Stimulated activated CD4-positive, alpha-beta T cell treated with anti-CD3 and anti-CD28 coated beads, Interleukin-2, amount 100 ng/mL, for 4 hours (primary cell): ENCODE measurements at places on chromosomes 16 and 17.

GRCh38 chr16:4692460-4693295, 684 bp upstream of the NUDT16L1 start:
- DNase-seq: no peak

GRCh38 chr16:46817961-46818360, 13.0 kb downstream of the C16orf87 start:
- no peak for DNase-seq

DNA sequence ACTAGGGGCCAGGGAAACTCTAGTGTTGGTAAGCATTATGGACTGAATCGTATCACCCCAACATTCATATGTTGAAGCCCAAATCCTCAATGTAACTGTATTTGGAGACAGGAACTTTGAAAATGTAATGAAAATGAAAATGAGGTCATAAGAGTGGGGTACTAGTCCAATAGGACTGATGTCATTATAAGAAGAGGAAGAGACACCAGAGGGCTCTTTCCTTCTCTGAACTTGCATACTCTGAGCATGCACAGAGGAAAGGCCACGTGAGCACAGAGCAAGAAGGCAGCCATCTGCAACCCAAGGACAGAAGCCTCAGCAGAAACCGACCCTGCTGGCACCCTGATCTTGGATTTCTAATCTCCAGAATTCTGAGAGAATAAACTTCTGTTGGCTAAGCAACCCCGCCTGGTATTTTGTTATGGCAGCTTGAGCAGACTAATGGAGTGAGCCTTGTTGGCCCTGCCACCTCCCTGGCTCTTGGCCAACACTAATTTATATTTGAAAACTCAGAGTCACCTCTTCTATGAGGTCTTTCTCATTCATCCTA, 273.4 kb downstream of the NTN1 start:
- DNase-seq: no peak

GRCh38 chr17:49361129-49361901, 735 bp downstream of the ZNF652 start:
- peak; percentile 66 for DNase-seq

- DNase-seq: no peak
Observed at GRCh38 chr17:73987845-73988509, 215.5 kb upstream of the RPL38 start.

GRCh38 chr16:86667035-86667434, 88.7 kb downstream of the FOXL1 start:
- no peak for DNase-seq

DNA sequence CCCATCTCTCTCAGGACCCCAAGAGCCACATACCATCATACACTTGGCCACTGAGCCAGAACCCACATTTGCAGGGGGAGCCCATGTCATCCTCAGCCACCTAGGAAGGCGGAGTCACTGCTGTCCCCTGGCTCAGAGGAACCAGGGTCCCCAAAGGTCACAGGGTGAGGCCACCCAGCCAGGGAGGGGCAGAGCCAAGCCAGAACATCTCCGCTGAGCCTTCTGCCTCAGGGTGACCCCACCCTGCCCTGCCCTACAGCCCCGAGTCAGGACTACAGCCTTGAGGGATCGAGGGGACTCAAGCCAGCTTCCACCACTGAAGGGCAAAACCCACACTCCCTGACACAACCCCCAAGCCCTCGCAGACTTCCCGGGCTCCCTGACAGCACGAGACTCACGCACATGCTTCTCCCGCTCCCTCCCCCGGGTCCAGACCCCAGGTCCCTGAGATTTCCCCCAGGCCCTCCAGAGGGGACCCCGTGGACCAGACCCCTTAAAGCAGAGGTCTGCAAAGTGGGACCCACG, 17.4 kb downstream of the PIEZO1 start:
- no peak for DNase-seq

GRCh38 chr16:28981517-28981916, 3.3 kb upstream of the LAT start:
- no peak for DNase-seq

- DNase-seq: no peak
Observed at GRCh38 chr17:5598457-5598856, 14.1 kb upstream of the NLRP1 start.

DNA sequence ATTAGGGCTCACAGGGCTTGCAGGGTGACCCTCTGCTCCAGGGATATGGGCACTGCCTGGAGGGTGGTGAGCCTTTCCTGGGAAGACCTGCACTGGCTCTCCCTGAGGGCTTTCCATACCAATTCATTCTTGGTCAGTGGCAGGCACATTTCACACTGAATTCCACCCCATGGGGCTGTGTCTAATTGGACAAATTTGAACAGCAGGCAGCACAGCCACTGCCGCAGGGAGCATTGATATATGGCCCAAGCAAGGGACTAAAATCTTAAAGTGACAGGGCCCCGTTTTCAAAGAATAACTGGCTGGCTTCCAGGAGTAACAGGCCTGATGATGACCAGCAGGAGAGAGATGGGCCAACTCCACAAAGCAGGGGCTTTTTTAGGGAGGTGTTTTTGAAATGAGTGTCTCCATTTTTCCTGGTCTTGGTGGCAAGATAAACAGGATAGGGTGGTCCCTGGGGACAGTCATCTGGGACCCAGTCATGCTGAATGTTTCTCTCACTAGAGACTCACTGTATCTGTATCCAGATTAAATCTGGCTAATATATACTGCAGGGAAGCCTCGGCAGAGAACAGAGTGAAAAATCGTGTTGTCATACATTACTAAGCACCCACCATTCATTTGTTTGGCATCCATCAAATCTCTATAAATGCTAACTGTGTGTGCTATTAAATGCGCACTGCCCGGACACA, 74.1 kb upstream of the TBX2 start:
- no peak for DNase-seq

GRCh38 chr17:52202520-52203080, 44.1 kb upstream of the CA10 start:
- DNase-seq: no peak

GRCh38 chr16:53152329-53152728, 97.5 kb downstream of the CHD9 start:
- no peak for DNase-seq

GRCh38 chr17:8118769-8119580, 661 bp upstream of the ALOXE3 start:
- peak; percentile 79 for DNase-seq

- no peak for DNase-seq
Observed at GRCh38 chr16:11464241-11464640, 119.0 kb downstream of the RMI2 start.

DNA sequence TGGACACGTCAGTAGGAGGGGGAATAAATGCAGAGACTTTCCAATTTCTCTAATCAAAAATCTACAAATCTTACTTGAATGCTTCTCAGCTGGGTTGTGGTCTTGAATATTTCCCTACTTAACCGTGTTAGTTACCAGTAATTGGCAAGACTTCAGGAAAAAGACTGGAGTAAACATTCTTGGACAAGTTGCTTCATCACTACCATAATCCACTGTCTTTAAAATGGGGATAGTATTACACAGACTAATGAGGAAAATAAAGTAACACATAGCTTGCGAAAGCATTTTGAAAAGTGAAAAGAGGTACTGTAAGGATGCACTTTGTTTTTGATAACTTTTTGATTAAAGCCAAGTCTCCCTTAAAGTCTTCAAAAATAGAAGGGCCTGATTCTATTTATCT, 18.4 kb downstream of the MYH1 start:
- DNase-seq: no peak

DNA sequence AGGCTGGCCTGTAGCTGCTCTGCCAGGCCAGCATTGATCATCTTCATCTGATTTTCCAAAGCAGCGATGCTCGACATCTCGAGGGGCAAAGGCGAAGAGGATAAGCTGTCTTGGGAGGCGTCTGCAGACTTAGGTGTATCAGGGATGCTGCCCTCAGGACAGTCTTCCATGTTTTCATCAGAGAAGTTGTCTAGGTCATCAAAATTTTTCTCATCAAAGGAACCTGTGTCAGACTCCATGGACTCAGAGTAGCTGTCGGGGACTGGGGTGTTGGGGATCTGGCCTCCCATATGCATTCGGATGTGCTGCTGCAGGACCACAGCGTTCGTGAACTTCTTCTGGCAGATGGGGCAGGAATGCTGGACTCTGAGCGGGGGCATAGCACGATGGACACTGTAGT, 11.5 kb downstream of the SALL1 start:
- DNase-seq: no peak

DNA sequence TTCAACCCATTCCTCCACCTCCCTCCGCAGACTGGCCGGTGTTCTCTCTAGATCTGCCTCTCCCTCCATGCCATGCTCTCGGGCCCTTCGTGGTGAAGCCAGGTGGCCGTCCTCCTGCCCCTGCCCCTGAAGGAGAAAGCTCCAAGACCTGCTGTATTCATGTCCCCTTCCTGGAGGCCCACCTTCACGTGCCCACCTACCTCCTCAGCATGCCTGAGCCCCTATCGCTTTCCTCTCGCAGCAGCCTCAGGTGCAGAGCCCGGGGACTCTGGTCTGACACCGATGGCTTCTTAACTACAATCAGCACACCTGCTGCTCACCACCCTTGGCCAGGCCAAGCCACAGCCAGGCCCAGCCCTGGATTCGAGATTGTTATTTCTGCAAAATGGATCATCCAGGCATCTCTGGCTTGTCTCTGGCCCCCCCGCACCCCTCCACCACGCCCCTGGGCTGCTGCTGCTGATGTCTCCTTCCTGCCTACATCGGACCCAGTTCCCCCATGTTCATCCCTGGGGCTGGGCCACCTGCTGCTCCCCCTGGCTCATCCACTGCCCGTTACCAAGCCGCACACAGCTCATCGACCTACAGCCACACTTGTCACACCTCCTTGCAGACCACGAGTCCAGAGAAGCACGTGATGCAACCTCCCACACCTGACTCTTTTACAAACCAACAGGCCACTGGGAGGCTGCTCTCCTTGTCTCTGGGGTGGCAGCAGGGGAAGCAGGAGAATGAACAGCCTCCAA, 32.5 kb upstream of the TNFRSF13B start:
- DNase-seq: no peak

- no peak for DNase-seq
Observed at GRCh38 chr17:40103071-40103661, 2.8 kb upstream of the NR1D1 start.

DNA sequence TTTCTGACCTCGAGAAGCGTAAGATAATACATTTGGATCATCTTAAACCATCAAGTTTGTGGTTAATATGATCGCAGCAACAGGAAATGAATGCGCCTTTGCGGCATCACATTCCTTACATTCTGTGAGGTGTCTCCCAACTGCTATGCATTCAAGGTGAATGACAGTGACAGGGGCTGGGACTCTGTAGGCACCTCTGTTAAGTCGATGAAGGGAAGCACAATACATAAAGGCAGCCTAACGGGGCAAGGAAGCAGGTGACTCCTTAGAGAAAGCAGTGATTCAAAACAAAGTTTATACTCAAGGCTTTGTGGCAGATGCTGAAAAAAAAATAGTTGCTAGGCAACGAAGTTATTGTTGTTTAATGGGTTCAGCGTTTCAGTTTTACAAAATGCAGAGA, 21.6 kb upstream of the EVPL start:
- no peak for DNase-seq

GRCh38 chr17:45334231-45334630, 17.4 kb upstream of the MAP3K14 start:
- DNase-seq: no peak
